ENCODE measurements at places on chromosomes 12 and 14. TPM values are rescaled to one million over a fixed set of nuclear protein-coding genes. Genes with fewer than 3 reads are reported as not detected.
A peak's percentile ranks its signal among the peaks of the same experiment; 100 is the strongest.

DNA sequence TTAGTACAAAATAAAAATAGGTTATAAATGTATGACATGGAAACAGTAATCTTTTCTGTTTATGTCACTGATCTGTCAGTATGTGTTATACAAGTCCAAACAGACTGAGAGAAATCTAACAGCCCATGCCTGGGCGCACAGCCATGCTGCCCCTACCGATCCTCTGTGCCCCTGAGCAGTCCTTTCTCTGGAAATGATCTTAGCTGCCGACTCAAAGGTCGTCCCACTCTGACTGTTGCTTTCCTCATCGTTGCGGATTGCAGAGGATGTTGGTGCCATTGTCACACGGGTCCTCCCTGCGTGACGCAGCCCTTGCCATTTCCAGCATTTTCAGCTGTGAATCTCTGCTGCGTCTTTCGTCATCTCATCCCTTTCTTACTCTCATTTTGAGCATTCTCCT, 82.9 kb upstream of the DYNC1H1 start:
- no peak for DNase-seq
- H3K27ac ChIP-seq: no peak overlapping the region
- H3K4me1 ChIP-seq: no peaks in the 10 kb centered on the region
- H3K4me3 ChIP-seq: no peak overlapping the region
- H3K36me3 ChIP-seq: peaks cover 27% of the 10 kb centered on the region

GRCh38 chr12:74424778-74425177, 112.9 kb upstream of the ATXN7L3B start:
- no peak overlapping the region for H3K27ac ChIP-seq
- no peaks in the 10 kb centered on the region for H3K27me3 ChIP-seq
- H3K4me3 ChIP-seq: no peak overlapping the region
- no peaks in the 10 kb centered on the region for H3K36me3 ChIP-seq
- no peak for DNase-seq

DNA sequence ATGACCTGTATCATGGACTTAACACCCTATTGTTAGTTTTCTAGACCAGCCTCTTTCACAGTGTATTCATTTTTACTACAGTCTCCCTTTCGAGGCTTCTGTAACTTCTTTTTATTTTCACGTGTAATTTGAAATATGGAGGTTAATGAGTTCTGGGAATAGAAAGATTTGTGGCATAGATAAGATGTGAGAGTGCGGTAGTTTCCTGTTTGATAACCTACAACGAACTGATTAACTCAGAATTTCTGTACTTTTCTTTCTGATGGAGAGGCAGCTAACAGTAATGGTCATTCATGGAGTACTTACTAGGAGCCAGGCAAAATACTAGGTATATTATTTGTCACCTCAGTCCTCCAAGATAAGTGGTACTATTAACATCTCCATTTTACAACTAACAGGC, 21.2 kb downstream of the POLR3B start:
- H3K4me1 ChIP-seq: no peaks in the 10 kb centered on the region
- H3K4me3 ChIP-seq: no peak overlapping the region
- H3K27me3 ChIP-seq: no peaks in the 10 kb centered on the region
- no peak overlapping the region for H3K27ac ChIP-seq

GRCh38 chr12:6323995-6324711, 13.7 kb downstream of the PLEKHG6 start:
- H3K4me1 ChIP-seq: peaks cover 17% of the 10 kb centered on the region
- H3K27ac ChIP-seq: peak overlapping the region; percentile 37
- peaks cover 46% of the 10 kb centered on the region for H3K36me3 ChIP-seq
- H3K27me3 ChIP-seq: no peaks in the 10 kb centered on the region
- H3K4me3 ChIP-seq: peak overlapping the region; percentile 68

AVPR1A gene
- total RNA-seq: 0.22 TPM
